ENCODE measurements at places on chromosomes 12 and 14.

- DNase-seq: no peak
Measured at GRCh38 chr14:58198086-58198485, 1.9 kb upstream of the ACTR10 start.

DNA sequence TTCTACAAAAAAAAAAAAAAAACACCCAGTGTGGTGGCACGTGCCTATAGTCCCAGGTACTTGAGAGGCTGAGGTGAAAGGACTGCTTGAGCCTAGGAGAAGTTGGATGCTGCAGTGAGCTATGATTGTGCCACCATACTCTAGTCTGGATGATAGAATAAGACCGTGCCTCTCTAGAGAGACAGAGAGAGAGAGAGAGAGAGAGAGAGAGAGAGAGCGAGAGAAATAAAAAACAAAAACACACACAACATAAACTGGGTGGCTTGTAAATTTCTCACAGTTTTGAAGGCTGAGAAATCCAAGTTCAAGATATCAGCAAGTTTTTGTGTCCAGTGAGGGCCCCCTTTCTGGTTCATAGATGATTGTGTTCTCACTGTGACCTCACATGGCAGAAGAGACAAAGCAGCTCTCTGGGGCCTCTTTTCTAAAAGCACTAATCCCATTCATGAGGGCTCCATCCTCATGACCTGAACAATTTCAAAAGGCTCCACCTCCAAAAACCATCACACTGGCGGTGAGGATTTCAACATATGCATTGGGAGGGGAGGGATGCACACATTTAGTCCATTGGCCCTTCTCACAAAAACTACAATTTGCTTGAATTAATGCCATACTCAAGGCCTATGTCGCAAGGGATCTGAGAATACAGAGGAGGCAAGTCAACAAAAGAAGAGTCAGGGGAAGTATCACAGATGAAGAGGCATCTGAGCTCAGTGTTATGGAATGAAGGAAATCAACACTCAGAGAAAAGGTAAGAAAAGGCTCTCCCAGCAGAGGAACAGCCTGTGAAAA is 94.9 kb downstream of the PPM1H start:
- DNase-seq: no peak

DNA sequence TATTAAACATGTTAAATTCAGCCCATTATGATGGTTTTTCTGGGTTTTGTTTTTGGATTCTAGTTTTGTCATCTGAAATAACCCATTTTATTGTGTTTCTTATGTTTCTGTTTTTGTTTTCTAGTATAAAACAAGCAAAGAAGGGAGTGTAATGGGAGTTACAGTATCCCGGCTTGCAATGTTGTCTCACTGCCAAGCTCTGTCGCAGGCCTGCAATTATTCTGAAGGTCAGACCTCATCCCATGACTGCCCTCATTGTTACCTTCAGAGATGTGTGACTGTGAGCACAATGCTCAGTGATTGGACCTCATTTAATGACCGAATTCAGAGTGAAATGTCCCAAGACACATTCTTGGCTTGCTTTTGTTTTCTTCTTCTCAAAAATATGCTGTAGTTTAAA is 73.0 kb upstream of the ATF1 start:
- DNase-seq: no peak

GRCh38 chr12:79108962-79109361 is 244.4 kb downstream of the SYT1 start:
- no peak for DNase-seq

- DNase-seq: no peak
Measured at GRCh38 chr14:65250162-65250495, 147.8 kb upstream of the MAX start.

GRCh38 chr14:61334197-61334701 is 12.9 kb downstream of the PRKCH start:
- no peak for DNase-seq

- no peak for DNase-seq
Measured at GRCh38 chr14:72909163-72909562, 15.3 kb upstream of the DPF3 start.

- no peak for DNase-seq
Measured at GRCh38 chr12:43237238-43237879, 314.6 kb downstream of the ADAMTS20 start.

- peak; percentile 15 for DNase-seq
Measured at GRCh38 chr14:65070471-65070976, 31.8 kb downstream of the MAX start.

DNA sequence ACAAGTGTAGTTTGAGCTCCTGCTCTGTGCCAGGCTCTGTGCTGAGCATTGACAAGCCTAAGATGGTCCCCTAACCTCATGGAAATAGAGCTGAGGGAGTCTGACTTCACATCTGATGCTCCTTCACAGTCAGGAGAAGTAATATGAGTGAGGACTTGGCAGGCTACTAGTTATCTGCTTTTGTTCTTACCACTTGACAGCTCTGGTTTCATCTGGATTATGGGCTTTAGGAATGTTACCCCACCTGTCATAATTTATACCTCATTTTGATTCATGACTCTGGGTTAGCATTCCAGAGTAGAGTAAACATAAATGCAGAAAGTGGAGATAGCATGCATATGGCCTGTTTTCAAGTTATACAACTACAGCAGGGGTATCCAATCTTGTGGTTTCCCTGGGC is 40.5 kb downstream of the ATP6V1D start:
- no peak for DNase-seq

DNA sequence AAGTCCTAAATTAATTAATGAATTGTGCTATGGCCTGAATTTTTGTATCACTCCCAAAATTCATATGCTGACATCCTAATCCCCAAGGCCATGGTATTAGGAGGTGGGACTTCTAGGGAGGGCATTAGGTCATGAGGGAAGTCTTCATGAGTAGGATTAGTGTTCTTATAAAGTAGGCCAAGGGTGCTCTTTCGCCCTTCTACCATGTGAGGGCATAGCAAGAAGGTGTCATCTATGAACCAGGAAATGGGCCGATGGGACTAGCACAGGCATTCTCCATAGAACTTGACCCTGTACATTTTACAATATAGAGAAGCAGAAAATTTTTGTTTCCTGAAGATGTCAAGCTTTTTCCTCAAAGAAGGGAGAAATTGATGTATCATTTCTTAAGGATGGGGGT is 12.5 kb downstream of the SYT10 start:
- no peak for DNase-seq

DNA sequence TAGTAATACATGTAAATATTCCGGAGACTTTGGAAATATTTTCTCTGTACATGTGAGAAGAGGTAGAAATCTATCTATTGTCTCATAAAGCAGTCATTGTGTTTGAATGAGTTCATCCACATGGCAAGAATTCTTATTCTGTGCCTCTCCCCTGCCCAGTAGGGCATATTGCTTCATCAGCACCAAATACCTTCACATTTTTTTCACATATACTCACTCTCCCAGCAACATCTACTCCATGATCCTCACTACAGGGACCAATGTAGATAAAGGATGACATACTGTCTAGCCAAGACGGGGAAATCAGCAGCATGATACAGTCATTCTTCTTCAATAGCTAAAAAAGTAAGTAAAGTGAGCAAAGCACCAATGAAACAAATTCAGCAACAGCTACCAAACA is 1.3 kb upstream of the TAS2R14 start:
- no peak for DNase-seq

DNA sequence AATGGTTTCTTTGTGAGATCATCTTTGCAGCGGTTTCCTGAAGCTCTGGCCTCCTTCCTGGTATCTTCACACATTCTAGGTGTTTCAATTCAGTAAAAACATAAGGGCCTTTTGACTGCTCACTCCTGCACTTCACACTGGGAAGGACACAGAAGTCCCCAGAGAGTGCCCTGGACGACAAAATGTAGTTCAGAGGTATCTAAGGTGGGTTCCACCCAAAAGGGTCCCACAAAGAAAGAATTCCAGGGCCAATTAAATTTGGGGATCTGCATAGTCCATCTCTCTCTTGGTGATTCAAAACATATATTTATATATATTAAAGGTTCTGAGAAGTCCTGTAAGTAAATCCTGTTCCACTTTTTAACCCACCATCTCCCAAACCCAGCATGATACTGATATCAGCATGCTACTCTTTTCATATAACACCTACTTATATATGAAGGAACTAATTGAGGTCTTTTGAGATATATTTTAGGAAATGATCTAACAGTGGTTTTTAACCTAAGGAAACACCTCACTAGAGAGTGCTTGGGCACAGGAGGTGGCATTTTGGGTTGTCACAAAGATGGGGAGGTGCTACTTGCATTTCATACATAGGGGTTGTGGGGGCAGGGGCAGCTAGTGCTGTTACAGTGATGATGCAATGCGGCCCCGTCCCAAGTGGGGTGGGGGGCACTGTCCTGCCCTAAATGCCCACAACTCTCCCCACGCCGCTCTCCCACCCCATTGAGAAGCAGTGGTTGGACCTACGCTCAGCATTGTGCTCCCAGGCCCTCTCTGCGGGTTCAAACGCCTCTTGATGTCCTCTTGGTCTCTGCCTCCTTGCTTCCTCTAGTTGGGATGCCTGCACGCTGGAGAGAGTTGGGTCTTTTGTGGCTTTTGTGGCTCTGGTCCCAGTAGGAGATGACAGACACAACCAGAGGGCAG is 109.4 kb downstream of the ARF6 start:
- DNase-seq: peak; percentile 56

DNA sequence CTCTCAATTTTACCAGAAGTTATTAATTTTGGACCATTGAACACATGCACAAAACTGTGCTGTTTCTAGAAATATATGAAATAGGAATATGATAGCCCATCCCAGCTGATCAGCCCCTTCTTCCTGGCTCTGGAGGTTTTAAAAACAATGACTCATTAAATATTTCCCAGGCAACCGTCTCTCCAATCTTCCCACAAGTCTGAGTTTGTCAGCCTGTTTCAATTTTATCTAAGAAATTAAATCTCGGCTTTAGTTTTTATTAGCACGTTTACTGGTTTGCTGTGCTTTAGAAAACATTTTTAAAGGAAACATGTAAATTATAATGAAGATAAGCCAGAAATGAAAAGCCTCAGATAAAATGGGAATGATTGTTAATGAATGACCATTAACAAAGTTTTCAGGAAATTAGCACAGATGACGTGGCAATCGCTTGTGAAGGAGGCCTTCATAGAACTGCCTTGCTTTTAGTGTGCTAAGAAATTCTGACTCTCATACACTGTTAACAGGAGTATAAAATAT is 89.3 kb upstream of the RAP1B start:
- DNase-seq: no peak

DNA sequence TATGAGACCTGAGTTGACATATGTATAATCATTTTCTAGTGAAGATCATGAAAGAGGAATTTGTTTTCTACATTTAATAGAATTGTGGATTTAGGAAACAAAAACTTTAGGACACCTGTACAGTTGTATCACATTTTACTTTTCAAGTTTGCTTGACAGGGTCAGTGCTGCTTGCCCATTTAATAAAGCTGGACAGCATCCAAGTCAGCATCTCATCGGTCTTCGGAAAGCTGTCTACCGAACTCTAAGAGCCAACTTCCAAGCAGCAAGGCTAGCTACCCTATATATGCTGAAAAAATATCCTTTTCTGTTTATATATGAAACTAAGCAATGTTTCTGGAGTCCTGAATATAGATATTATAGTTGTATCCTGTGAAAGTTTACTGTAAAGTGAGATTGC is 52.3 kb downstream of the VEZT start:
- no peak for DNase-seq

DNA sequence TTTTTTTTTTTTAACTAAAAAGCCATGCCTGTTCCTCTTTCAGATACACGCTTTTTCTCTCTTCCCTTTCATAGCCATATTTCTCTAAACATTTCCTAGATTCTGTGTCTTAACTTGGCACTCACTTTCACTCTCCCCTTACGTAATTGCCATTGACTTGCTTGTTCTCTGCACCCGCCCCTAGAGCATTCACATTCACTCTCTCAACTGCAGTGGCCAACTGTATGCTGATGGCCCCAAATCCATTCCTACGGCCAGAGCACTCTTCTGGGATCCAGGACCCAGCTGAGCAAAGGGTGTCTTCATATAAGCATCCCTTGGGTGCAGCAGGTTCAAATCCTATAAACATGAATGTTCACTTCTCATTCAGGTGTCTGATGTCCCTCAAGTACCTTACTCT is 59.5 kb downstream of the CKB start:
- no peak for DNase-seq

DNA sequence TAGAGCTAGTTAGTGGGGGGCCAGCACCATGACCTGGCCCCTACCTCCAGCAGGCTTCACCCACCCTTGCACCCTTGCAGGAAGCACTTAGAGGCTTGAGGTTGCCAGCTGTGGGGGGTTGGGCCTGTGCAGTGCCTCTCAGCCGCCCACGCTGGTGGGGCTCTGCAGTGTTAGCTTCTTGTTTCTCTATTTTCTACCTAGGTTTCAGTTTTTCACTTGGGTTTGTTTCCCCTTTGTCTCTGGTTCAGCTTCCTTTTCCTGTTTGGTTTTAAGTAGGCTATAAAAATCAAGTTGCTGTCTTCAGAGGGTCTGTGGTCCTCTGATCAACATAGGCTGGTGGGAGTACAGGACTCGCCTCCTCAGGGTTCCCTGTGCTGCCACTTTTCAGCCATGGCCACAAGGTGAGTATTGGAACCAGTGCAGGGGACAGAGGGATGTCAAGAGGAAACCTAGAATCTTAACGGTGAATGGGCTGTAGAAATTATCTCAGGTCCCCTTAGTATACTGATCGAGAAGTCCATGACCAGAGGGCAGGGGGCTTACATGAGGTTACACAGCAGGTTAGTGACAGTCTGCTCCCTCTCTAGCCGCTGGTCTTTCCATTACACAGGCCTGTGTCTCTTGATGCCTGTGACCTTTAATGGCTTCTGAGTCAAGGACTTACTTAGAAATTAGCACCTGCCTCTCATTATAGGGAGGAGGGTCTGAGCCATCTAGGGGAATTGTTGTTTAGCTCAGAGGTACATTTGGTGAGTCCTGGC is at the start of gene EVL:
EVL (plus strand) TSS at position 312 of the 761 bp plus-strand sequence; CDS start at position 391, 79 bp downstream.
- no peak for DNase-seq

DNA sequence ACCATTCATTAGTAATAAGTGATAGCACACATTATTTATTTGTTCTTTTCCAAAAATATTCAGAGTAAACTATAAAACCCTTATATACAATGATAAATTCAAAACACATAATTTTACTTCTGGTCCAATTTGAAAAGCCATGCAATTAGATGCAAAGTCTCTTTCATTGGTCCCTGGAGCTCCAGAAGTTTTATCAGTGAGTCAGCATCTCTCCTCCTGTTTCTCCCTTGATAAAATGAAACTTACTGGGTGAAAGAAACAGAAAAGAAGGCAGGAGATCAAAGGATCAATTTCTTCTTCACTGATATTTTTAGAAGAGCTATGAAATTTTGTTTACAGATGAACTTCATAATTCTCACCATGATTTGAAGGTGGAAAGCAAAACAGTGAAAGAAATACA is 47.5 kb downstream of the IFNG start:
- no peak for DNase-seq

GRCh38 chr12:59055204-59055860 is 135.0 kb upstream of the LRIG3 start:
- no peak for DNase-seq
